ENCODE measurements at places on chromosomes 13 and 19.

GRCh38 chr13:57666131-57666953 is 34.8 kb downstream of the PCDH17 start:
- no peak for DNase-seq

DNA sequence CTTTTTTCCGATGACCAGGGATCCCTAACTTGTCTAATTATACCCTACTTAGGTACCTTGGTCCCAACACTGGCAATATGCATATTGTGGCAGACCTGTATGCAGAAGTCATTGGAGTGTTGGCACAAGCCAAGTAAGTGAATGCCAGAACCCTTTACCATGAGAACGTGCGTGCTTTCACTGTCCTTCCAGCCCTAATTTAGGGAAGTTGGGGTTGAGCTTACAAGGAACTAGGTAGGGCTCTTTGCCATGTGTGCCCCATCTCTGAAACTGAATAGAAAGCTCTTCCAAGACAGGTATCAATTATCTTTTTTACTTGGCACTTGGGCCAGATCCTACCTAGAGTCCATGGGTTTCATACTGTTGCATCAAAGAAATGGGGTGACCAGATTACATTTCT is 93.2 kb downstream of the FRY start:
- no peak for DNase-seq

DNA sequence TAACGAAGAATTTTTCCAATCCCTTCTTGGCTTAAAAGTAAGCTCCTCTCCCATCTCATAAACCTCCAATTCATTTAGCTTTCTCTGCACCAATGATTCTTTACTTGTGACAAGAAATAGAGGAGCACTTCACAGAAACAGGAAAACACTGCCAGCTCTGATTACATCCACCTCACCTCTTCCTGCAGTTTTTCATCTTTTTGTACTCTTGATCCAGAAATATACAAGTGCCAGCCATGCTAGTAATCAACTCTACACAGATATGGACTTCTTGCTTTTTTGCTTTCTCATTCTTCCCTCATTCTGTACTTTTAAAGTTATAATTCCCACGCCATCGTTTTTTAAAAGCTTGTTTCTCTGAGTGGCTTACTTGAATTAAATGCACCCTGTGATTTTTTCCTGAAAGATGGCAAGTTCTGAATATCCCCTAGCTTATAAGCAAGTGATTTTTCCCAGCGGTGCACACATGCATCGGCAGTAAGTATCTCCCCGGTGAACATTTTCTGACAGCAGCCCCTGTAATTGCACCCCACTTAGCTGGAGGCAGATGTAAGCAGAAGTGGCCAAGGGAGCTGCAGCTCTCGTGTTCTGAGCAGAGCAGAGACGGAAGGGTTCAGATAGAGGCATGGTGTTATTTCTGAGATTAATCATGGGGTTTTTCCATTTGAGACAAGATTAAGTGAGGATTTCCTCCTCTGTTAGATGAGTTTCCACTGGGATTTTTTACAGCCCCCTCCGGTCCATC is 340.7 kb downstream of the SLC7A1 start:
- DNase-seq: no peak

- DNase-seq: no peak
Measured at GRCh38 chr13:26021516-26021915, 30.3 kb downstream of the SHISA2 start.

Measured in fibroblast of skin of right quadriceps (primary cell).